ENCODE measurements at places on chromosomes 7 and 10.

- no peak for ATAC-seq
These were observed 713.5 kb downstream of the SORCS1 start for GRCh38 chr10:106450966-106451365.

DNA sequence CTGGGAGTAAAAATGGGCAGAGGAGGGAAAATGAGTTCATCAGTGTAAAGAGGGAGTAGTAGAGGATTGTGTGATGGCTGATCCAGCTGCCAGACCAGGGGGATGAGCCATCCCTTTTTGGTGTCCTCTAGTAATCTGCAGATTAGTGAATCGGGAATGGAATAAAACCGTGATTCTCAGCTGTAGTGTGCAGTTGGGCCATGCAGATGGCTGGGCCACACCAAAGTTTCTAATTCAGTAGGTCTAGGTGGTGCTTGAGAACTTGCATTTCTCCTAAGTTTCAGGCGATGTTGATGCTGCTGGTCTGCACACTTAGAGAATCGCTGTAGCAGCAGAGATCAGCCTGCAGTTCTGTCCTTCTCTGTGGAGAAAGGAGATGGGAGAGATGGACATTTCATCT is 22.7 kb downstream of the PDCD11 start:
- ATAC-seq, result no peak

GRCh38 chr10:24851629-24852028 is 100.8 kb downstream of the PRTFDC1 start:
- ATAC-seq, result no peak

DNA sequence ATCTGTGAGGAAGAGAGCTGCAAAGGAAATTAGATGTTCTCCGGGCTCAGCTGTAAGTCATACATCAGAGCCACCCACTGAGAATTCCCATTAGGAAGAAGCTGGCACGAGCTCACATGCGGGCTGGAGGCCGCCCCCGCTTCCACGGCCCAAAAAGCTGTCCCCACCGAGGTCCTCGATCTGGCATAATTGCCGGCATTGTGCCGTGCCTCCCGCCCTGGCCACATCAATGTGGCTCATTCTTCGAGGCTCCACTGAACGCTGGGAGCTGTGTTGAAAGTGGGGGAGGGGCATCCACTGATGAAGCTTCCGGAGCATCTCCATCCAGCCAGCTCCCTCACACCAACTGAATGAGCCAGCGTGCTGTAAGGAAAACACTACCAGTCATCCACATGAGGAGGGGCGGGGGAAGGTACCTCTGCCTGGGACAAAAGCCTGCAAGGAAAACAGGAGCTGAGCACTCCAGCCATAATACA is 173.1 kb downstream of the PTPRN2 start:
- ATAC-seq, result no peak

DNA sequence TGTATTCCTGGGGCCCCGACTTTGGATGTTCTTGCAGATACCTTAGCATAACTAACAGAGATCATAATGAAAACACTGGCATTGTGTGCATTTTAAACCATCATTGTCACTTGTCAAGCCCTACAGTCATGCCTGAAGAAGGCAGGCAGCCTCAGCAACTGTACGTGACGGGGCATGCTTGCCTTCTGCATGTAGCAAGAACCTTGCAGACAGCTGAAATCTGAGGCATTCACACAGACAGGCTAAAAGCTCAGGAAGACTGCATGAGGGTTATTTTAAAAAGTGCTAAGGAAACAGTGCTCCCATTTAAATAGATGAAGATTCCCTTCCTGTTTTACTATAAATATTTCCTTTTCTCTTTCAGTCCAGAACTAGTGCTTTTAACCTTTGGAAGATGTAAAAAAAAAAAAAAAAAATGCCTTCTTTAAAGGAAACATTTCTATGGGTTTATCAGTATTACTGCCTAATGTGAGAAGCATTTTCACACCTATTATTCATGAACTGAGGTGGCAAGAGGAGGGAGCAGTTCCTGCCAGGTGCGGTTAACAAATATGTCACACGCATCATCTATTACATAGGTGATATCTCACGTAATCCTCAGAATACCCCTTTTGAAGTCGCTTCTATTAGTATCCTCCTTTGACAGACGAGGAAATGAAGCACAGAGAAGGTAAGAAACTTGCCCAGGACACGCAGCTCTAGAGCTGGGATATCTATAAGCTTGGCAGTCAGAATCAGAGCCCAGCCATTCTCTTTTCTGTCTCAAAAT is 88.1 kb downstream of the PRKCQ start:
- ATAC-seq, result no peak

DNA sequence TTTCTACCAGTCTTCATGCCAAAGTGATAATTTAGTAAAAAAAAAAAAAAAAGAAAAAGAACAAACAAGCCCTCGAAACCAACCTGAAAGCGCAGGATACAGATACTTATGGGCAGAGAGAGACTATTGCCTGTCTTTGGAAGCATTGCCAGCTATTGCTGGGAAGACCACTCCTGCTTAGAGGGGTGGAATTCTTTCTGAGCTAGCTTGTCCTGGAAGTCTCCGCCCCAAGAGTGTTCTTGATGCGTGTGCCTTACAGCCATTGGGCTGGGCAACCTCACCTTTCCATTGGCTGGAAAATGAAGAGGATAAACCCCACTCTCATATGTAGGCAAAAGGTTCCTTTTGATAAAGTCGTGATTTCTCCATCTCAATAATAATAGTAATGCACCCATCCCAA is 19.9 kb upstream of the INSYN2A start:
- no peak for ATAC-seq

All from gastroesophageal sphincter (tissue), 4 donors.